ENCODE measurements at places on chromosomes 2 and 18. TPM values are rescaled to one million over a fixed set of nuclear protein-coding genes. Genes with fewer than 3 reads are reported as not detected.

DNA sequence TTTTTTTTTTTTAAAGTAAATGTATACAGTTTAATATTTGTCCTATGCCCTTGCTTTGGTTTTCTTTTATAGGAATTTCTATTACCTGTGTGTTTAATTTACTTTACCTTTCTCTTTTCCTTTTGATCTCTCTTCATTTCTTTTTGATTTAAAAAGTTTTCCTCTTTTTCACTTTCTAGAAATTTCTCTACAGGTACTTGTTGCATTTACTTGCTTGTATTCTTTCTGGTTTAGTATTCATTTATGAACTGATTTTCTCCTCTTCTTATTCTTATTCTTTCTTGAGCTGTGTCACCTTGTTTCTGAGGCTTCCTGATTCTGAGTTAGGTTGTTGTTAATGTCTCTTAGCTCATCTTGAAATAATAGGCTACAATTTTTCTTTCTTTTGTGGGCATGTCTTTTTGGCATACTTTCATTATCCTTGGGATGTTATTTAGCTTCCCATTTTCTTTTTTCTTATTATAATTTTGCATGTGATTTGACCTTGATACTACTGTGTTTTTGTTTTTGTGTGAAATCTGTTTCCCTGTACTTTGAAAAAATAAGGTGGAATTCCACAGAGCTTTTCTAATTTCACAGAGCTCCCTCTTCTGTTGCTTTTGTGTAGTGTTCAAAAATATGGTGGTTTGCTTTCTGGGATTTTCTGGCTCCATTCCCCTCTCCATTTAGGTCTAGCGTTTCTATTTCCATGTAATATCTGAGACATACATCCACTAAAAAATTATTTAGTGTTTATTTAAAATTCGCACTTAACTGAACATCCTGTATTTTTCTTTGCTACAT, 25.5 kb upstream of the ALMS1 start:
- DNase-seq, result no peak

DNA sequence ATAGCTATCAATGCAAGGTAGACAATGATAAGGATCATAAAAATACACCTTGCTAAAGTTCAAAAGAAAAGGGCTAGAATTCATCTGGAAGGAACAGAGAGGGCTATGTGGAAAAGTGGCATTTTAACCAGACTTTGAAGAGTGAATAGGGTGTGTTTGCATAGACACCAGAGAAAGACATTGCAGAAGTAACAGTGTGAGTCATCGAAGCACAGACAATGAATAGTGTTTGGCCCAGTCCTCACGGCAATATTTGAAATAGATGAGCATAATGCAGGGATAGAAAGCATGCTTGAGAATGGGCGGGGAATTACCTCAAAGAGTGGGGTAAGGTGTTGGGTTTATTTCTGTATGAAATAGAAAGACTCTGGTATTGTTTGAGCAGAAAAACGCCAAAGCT, 24.2 kb downstream of the MYT1L start:
- no peak for DNase-seq

DNA sequence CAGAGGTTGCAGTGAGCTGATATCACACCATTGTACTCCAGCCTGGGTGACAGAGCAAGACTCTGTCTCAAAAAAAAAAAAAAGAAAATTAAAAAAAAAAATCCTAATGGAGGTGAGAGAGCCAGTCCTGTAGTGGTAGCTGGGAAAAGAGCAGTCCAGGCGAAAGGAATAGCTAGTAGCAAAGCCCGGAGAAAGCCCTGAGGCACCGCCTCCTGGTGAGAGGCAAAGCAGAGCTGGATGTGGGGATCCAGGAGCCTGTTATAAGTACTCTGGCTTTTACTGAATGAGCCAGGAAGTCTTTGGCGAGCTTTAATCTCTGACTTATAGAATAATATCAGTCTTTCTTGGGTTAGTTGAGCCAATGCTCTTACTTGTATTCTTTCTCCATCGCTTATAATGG, 6.6 kb upstream of the KLHL23 start:
- DNase-seq, result no peak

The ITPRIPL1 gene
- 0.73 TPM for total RNA-seq

The MATN3 gene
- total RNA-seq, result 0.47 TPM

The FSIP2 gene
- total RNA-seq, result not detected

The MAP3K19 gene
- total RNA-seq, result not detected

Measured in HT1080 (cell line).